ENCODE measurements at places on chromosomes 3 and 15.

DNA sequence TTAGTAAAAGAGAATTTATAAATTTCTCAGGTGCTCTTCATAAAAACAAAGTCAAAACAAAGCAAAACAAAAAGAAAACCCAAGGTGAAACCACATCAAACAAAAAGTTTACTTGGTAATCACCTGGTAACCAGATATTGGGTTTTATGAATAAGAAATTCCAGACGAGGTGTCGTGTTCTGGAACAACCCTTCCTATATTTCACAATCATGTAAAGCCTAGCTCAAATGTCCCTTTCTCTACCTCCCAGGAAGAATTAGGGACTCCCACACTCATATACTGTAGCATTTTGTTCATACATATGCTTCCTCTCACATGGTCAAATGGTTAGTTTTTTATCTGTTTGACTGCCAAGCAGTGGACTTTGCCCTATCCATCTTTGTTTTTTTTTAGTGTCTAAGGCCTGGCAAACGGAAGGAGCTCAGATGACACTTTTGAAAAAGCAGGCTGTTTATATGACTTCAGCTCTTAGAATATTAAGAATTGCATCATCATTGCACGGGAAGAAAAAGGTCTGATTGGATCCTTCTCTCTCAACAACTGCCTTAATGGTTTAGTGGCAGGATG, 326.7 kb upstream of the TBL1XR1 start:
- DNase-seq: no peak

- no peak for DNase-seq
These were observed 25.9 kb upstream of the LRRC34 start for GRCh38 chr3:169838511-169839030.

DNA sequence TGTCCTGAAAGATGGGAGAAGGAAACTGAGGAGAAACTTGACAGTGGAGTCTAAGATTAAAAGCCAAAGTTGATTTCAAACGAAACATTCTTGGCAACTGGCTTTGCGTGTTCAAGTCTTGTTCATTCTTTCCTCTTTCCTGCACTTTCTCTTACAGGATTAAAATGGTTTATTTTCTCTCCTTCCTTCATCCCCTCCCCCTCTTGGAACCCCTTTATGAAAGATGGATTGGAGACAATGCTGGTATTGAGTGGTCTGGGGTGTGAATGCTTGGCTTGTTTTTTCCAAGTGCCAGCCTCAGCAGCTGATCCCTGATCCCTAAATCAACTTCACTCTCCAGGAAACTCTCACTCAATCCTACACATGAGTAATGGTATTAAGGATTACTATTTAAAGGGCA, 703 bp upstream of the LSAMP start:
- DNase-seq: no peak

DNA sequence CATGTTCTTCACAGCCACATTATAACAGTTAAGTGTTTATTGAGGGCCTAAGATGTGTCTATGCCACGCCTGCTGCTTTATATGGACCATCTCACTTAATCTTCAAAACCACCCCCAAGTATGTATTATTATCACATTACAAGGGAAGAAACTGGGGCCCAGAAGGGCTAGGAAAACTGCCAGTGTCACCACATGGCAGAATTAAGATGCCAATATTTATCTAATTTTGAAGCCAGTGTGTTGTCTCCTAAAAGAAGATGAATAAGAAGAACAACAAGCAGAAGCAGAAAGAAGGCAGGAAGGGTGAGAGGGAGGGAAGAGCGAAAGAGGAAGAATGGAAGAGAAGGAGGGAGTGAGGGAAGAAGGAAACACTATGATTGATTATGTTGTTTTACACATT, 491.3 kb upstream of the IL12A start:
- DNase-seq: no peak

- no peak for DNase-seq
These were observed 237.3 kb downstream of the IL5RA start for GRCh38 chr3:2872884-2873283.

DNA sequence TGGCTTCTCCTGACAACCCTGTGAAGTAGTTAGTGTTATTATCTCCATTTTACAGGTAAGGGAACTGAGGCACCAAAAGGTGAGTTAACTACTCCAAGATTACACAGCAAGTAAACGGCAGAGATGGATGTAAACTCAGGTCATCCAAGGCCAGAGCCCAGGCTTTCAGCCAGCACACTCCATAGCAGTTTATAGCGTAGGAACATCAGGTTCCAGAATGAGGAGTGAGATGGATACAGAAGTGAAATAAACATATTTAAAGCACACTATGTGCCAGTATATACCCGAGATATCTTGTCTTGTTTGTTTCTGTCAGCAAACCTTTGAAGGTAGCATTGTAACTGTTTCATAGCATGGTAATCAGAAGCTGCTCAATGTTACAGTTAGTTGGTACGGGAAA, 279.0 kb downstream of the OXSM start:
- no peak for DNase-seq

All from stimulated activated CD4-positive, alpha-beta T cell treated with anti-CD3 and anti-CD28 coated beads, Interleukin-2, amount 100 ng/mL, for 48 hours (primary cell).